ENCODE measurements at places on chromosomes 13 and 19.
A peak's percentile ranks its signal among the peaks of the same experiment; 100 is the strongest.

- ATAC-seq, result no peak
These were observed 18.1 kb downstream of the ARHGEF18 start for GRCh38 chr19:7366701-7367420.

GRCh38 chr19:48990400-48990799 is 2.7 kb downstream of the GYS1 start:
- no peak for ATAC-seq

GRCh38 chr13:110113284-110113764 is 193.6 kb downstream of the COL4A1 start:
- ATAC-seq, result peak; percentile 37

- ATAC-seq, result peak; percentile 46
These were observed 2.8 kb upstream of the KLF5 start for GRCh38 chr13:73055813-73056564.

DNA sequence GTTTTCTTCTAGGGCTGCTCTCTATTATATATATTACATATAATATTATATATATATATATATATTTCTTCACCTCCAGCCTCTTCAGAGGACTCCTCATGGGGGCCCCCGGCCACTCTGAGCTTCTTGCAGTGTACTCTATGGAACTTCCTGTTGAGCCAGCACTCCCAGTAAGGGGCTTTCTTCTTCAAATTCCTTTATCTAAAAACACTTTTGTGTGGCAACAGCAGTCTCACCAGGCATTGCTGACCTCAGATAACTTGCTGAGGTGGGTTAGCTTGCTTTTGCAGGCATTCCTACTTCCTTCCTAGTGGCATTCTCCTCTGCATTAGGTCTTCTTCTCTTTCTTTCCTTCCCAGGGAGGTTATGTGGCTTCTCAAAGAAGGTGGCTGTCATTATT is 381.5 kb downstream of the MYO16 start:
- ATAC-seq, result no peak

DNA sequence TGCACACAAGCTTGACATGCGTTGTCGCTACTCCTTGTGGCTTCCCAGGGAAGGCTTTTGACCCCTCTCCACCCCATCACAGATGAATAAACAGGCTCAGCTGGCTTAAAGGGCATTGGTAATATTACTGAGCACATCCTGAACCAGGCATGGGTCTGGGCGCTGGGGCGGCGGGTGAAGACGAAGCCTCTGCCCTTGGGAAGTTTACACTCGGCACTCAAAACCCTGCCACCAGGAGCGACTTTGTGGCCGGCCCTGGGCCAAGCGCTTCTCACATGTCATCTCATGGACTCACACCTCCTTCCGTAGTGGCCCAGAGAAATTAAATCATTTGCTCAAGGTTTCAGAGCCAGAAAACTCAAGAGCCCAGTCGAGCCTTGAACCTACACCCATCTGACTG is 32.6 kb upstream of the ASF1B start:
- ATAC-seq, result no peak

DNA sequence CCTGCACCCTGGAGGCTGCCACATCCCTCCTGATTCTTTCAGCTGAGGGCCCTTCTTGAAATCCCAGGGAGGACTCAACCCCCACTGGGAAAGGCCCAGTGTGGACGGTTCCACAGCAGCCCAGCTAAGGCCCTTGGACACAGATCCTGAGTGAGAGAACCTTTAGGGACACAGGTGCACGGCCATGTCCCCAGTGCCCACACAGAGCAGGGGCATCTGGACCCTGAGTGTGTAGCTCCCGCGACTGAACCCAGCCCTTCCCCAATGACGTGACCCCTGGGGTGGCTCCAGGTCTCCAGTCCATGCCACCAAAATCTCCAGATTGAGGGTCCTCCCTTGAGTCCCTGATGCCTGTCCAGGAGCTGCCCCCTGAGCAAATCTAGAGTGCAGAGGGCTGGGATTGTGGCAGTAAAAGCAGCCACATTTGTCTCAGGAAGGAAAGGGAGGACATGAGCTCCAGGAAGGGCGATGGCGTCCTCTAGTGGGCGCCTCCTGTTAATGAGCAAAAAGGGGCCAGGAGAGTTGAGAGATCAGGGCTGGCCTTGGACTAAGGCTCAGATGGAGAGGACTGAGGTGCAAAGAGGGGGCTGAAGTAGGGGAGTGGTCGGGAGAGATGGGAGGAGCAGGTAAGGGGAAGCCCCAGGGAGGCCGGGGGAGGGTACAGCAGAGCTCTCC is 6.9 kb upstream of the CEACAM5 start:
- no peak for ATAC-seq

GRCh38 chr13:48549658-48550057 is 16.8 kb upstream of the RCBTB2 start:
- no peak for ATAC-seq

DNA sequence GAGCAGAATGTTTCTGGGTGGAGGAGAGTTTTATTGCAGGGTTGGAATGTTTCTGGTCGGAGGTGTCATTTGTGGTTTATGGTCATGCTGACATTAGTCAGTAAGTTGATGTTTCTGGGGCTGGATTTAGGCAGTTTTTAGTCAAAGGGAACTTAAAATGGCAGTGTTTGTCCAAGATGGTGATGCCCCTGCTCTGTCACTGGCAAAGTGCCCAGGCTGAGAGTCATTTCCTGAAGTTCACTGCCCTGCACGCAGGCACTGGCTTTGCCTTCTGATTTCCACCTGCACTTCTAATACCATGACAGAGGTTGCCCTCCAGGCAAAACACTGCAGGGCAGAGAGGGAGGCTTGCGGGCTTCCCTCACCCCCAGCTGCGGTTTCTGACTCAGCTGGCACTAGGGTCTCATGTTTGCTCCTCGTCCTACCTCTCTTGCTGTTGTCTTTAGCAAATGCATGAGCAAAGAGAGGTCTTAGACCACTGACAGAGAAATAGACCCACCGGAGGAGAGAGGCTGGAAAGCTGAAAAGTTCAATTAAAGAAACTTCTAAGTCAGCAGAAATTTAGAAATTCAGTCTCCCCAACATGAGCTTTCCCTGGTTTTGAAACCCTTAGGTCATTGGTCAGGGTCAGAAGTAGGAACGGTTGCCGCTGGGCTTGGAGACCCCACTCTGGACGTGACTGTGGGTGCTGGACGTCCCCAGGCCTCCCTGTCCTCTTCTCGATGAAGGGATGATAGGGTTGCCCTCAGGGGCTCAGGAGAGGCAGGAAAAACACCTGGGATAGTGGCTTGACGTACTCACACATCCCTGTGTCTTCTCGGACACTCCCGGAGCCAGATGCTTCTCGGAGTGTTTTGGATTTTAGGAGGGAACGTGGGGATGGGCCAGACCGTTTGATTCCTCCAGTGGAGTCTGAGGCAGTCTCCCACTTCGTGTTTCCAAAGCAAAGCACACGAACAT is 26.3 kb downstream of the TMEM255B start:
- ATAC-seq, result no peak

DNA sequence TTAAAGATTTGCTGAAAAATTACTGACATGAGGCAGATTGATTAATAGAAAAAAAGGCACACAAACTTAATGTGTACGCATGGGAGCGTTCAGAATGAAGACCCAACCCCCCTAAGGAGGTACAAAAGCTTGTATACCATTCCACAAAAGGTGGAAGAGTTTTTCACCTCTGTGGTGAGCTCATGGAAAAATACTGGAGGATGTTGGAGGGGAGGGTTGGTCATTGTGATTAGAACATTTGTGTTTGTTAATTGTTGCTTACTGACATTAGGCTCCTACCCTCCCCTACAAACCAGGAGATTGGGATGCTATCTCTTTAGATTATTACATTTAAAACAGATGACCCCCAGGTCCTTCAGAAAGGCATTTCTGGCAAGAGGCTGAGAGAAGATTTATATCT is 1973.3 kb downstream of the OLFM4 start:
- ATAC-seq, result no peak

DNA sequence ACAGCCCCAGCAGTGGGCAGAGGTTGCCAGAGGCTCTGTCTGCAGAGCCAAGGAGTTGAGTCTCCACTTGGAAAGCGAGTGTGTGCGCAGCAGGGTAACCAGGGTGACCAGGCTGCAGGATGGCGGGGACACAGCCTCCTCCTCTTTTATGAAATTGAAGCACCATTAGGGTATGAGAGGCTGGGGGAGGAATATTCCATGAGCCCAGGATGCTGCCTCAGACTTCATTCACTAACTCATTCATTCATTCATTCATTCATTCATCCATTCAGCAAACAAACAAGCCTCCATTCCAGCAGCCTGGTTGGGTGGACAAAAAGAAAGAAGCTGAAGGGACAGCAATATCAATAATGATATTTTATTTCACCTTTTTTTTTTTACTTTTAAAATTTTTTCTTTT is 6.6 kb upstream of the LMTK3 start:
- ATAC-seq, result no peak

DNA sequence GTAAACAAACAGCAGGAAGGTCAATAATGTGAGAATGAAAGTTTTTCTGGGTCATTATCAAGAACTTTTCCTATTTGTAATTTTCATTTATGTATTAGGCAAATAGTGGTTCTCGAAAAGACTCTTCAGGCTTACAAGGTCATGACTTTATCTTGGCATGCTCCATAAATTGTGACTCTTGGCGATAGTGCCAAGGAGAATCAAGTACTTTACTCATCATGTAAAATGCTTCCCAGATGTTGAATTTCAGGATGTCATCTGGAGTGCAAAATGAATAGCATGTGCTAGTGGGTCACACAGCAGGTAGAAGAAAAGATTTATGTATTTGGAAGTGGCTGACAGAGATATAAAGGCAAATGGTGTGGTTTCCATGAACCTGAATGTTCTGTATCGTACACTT is 1492.7 kb upstream of the PCDH20 start:
- ATAC-seq, result no peak

DNA sequence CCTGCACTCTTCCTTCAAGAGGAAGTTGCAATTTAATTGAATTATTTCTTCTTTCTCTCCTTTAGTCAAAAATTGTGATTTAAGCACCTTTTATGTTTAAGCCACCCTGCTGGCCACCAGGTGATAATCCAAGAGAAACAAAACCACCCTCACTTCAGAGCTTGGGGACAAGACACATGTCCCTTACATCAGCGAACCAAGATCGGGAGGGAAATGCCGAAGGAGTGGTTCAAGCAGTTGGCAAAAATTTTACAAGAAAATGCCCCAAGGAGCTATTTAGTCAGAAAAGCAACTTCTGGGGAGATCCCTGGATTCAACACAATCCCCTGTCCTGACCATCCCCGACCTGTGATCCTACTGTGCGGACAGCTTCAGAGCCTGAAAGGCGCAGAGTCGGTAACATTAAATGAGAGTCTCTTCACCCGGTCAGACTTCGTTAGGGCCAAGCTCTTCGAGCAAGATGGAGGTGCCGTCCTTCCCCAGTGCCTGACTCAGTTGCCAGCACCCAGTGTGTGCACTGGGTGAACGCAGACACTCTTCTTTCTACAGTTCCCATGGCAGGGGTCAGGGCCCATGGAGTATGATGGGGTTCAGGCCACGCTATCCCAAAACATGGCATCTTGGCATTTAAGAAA is 78.6 kb upstream of the TM9SF2 start:
- ATAC-seq, result no peak

GRCh38 chr19:35268536-35269437 is at the start of gene USF2:
Gene USF2 (plus strand): TSS chr19:35268962. CDS start chr19:35269102, 140 bp downstream.
- ATAC-seq, result peak; percentile 19

DNA sequence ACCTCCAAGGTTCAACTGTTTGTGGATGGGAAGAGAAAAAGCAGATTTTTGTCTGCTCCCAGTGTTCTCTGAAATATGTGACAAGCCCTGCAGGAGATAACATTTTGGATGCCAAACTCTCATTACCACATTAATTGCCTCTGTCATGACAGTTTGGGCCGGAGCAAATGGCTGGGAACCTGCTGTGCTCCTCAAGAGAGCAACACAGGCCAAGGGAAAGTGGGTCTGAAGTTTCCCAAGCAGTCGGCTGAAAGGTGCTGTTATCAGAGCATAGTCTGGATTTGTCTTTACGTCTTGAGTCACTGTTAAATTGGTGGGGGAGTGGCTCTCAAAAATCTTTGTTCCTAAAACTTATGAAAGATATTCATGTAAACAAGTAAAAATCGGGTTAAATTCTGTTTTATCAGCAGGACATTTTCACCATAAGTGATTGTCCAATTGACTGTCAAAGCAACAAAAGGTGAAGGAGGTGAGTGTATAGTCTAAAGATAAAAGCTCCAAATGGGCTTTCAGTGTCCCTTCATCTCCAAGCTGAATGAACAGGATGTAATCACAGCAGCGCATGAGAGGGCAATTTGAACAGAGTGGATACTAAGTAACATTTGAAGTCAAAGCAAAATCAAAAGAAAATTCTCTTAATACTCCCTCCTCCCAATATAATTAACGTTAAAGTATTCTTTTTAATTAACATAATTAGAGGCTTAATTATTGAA is 844.8 kb downstream of the PCDH17 start:
- ATAC-seq, result no peak

DNA sequence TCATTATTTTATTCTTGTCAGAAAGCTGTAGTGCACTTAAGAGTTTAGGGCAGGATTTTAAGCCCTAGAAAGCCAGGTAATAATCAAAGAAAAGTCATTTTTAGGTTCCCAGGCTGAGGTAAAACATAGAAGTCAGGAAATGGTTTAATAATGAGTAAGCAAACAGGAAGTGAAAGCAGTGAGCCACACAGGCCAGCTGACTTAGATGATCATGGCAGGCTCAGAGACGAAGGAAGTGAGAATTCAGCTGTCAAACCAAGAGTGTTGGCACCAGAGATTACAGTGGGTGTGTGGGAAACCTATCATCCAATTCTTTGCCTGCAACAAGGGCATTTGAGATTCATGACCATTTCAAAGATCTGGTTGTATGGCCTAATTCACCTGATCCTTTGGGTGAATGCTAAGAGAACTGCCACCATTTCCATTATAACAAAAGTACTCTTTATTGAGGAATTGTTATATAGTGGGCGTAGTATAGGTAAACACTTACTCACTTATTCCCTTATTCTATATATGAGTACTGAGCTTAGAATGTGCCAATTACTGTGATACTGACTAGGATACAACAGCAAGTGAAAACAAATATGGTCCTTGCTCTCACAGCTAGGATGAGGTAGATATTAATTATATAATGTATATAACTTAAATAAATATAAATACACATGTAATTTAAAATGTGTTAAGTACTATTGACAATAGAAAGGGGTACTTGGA is 103.7 kb upstream of the EDNRB start:
- peak; percentile 60 for ATAC-seq

DNA sequence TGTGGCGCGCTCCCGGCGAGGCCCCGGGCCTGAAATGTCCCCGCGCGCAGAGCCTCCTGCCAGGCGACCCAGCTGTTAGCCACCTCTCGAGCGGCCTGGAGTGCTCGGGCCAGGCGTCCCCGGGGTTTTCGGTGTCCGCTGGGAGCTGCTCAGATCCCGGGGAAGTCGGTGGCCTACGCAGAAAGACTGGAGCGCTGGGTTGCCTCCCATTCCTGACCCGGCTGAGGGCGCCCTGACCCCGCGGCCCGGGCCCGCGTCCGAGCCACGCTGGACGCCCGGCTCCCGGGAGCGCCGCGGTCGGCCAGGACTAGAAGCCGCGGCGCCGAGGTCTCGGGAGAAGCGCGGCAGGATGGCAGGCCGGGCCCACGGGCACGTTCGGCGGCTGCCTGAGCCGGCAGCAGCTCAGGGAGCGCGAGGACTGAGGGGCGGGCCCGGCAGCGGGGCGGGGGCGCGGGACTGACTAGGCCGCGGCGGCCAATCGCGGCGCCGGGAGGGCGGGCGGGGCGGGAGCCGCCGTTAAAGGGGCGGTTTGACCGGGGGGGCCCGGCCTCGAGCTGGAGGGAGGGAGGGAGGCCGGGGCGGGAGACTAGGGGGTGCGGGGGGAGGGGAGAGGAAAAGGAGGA is 1.3 kb upstream of the ZIC2 start:
- ATAC-seq, result peak; percentile 73
